CD4-positive, alpha-beta T cell (primary cell): ENCODE measurements at places on chromosomes 5 and 9.
A peak's percentile ranks its signal among the peaks of the same experiment; 100 is the strongest.

DNA sequence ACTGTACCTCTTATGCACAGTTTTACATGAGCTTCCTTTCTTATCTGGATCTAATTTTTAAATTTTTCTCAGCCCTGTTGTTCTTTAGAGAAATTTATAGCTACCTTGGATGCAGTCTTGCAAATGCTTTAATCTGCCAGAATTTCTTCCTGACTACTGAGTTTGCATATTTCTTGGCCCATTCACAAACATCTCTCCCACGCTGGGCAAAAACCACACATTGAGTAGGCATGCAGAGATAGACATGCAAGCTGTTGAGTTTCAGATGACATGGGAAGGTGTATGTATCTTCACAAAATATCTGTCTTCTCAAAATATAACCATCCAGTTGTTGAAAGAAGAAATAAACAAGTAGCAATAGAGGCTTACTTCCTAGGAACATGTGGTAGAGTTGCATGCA lies 101.2 kb downstream of the PARP8 start:
- H3K4me1 ChIP-seq: no peaks in the 10 kb centered on the region
- no peak overlapping the region for H3K4me3 ChIP-seq
- H3K27ac ChIP-seq: no peak overlapping the region
- no peaks in the 10 kb centered on the region for H3K27me3 ChIP-seq
- peaks cover 62% of the 10 kb centered on the region for H3K36me3 ChIP-seq

DNA sequence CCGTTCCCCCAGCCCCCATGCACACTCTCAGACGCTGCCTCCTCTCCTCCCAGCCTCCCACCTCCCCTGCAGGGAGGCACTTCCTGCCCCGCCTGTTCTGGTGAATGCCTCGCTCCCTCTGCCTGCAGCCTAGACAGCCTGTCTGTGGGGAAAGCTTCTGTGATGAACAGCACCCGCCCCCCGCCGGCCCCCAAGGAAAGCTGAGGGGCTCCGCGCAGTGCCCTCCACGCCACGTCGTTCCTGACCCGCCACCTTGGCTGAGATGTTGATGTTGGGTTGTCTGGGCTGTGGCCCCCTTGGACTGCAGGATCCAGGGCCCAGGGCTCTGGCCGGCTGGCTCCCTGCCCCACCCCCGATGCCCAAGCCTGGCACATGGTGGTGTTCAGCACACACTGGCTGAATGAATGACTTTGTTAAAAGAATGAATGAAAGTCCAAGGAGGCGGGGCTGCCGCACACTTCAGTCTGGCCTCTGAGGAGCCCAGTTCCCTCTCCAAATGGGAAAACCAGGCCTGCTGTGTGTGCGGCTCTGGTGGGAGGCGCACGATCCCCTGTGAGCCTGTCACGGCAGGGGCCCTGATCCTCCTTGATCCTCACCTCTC lies 2.1 kb upstream of the MYMK start:
- no peak overlapping the region for H3K27ac ChIP-seq
- no peaks in the 10 kb centered on the region for H3K27me3 ChIP-seq
- H3K4me3 ChIP-seq: no peak overlapping the region
- peaks cover 8% of the 10 kb centered on the region for H3K4me1 ChIP-seq
- H3K36me3 ChIP-seq: no peaks in the 10 kb centered on the region

DNA sequence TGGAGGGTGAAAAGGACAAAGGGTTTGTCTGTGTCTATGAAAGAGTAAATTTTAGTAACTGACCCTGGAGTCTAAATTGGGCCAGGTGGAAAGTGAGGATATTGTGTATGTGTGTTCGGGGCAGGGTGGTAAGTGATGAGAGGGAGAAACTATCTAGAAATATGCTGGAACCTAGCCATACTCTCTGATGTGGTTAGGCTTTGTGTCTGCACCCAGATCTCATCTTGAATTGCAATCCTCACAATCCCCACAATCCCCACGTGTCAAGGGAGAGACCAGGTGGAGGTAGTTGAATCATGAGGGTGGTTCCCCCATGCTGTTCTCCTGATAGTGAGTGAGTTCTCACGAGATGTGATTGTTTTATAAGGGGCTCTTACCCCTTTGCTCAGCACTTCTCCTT lies 60.6 kb downstream of the COMMD10 start:
- peaks cover 3% of the 10 kb centered on the region for H3K4me1 ChIP-seq
- DNase-seq: no peak
- H3K36me3 ChIP-seq: no peaks in the 10 kb centered on the region
- H3K27me3 ChIP-seq: no peaks in the 10 kb centered on the region
- H3K27ac ChIP-seq: no peak overlapping the region

DNA sequence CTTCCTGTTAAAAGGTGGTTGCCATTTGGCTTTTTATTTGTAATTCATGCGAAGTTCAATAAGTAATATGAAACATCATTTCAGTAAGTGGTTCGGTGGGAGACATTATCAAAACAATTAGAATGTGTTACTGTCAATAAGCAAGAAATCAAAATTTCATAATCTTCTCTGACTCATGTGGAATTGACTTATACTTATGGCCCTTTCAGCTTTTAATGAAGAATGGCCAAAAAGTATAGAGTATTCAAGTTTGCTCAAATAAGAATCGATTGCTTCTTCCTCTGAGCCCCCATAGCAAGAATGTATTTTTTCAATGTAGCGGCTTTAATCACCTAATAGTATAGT lies 174.5 kb downstream of the AOPEP start:
- H3K27ac ChIP-seq: no peak overlapping the region
- H3K27me3 ChIP-seq: no peaks in the 10 kb centered on the region
- no peak for DNase-seq
- H3K4me1 ChIP-seq: no peaks in the 10 kb centered on the region
- no peaks in the 10 kb centered on the region for H3K36me3 ChIP-seq

DNA sequence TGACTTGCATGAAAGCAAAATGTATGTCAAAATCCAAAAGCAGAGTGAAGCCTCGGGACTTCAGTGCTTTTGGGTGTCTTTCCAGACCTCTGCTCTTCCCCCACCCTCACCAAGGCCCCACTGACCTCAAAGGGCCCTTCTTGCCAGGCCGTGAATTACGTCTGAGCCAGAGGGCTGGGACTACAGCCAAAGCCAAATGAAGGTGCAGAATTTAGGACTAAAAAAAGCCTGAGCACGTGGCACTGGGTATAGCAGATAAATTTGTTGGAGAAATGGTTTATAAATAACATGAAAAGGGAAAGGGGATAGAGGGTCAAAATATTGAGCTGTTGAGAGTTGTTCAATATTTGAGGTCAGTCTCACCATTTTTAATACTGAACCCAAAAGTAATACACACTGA lies 163.4 kb downstream of the GHR start:
- no peaks in the 10 kb centered on the region for H3K27me3 ChIP-seq
- H3K36me3 ChIP-seq: no peaks in the 10 kb centered on the region
- no peaks in the 10 kb centered on the region for H3K4me1 ChIP-seq
- no peak overlapping the region for H3K27ac ChIP-seq

- no peak overlapping the region for H3K27ac ChIP-seq
- no peak for DNase-seq
- H3K27me3 ChIP-seq: peaks cover 10% of the 10 kb centered on the region
- no peaks in the 10 kb centered on the region for H3K4me1 ChIP-seq
- H3K4me3 ChIP-seq: no peak overlapping the region
- H3K36me3 ChIP-seq: no peaks in the 10 kb centered on the region
Measured at GRCh38 chr9:91117959-91118703, 243.6 kb downstream of the AUH start.

DNA sequence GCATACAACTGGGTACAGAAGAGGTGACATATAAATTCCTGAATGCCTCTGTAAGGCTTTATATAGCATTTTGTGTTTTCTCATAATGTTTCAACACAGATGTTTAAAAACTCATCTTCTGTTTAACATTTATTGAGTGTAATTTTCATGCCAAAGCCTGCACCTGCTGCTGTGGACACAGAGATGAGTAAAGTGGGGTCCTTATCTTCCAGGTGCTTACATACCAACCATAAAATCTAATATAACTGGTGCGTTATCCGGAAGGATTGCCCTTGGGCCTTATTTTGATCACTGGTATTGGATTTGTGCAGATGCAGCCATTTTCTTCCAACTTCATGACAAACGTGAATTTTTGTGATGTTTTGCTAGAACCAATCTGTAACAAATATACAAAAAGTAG lies 222.3 kb downstream of the DMRT2 start:
- no peak overlapping the region for H3K4me3 ChIP-seq
- H3K36me3 ChIP-seq: no peaks in the 10 kb centered on the region
- no peak for DNase-seq
- no peak overlapping the region for H3K27ac ChIP-seq

DNA sequence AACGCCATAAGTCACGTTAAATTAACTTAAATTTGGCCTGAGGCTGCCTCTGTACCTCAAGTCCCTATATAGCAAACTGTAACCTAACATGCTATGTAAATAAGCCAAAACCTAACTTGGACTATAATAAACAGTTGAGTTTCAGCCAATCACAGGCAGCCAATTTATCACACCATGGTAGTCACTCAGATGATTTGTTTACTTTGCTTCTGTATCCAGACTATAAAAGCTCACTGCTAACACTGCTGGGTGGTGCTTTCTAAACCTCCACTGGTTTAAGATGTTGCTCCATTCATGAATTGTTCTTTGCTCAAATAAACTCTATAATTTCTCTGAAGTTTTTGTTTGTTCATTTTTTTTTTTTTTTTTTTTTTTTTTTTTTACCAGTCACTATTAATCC lies 62.8 kb downstream of the TRPM3 start:
- no peak for DNase-seq
- no peaks in the 10 kb centered on the region for H3K27me3 ChIP-seq
- H3K27ac ChIP-seq: no peak overlapping the region
- H3K4me1 ChIP-seq: no peaks in the 10 kb centered on the region

DNA sequence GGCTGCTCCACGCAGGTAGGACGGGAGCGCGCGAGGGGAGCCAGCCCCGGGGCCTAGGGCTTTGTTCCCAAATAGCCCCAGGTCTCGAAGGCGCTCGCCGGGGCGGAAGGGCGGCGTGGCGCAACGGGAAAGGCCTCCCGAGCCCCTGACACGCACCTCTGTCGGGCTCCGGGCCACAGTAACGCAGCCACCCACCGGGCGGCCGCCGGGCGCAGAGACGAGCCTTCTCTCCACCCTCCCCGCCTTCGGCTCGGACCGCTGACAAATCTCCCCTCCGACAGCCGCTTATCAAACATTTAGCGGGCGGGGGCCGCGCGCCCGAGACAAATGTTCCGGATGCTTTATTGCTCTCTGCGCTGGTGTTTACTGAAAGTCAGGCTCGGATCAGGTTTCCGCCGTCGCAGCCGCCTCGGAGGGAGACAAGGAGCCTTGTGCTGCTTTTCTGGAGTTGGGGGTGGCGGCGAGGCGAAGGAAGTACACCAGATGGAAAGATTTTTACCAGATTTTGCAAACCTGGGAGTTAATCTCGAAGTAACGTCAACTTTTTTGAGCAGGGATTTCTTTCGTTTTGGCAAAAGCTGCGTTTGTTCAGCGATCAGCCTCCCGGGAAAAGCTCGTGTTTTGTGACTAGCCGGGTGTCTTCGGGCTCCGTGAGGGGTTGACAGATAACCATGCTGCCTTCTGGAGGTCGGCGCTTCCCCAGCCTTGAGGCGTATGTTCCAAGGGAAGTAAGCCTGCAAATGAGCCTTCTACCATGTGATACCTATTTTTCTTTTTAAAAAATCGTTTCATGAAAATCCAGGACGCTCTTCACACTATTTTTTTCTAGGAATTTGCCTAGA lies 950 bp downstream of the RGMB start:
- H3K27ac ChIP-seq: peak overlapping the region; percentile 4
- H3K27me3 ChIP-seq: peaks cover 6% of the 10 kb centered on the region
- DNase-seq: peak; percentile 54
- H3K36me3 ChIP-seq: no peaks in the 10 kb centered on the region

GRCh38 chr9:91214086-91214485 lies 147.6 kb downstream of the AUH start:
- no peak for DNase-seq
- no peaks in the 10 kb centered on the region for H3K27me3 ChIP-seq
- H3K4me3 ChIP-seq: no peak overlapping the region

- H3K36me3 ChIP-seq: no peaks in the 10 kb centered on the region
- no peak for DNase-seq
- H3K4me1 ChIP-seq: no peaks in the 10 kb centered on the region
- H3K27me3 ChIP-seq: no peaks in the 10 kb centered on the region
Measured at GRCh38 chr9:13444245-13445102, 165.0 kb upstream of the MPDZ start.

DNA sequence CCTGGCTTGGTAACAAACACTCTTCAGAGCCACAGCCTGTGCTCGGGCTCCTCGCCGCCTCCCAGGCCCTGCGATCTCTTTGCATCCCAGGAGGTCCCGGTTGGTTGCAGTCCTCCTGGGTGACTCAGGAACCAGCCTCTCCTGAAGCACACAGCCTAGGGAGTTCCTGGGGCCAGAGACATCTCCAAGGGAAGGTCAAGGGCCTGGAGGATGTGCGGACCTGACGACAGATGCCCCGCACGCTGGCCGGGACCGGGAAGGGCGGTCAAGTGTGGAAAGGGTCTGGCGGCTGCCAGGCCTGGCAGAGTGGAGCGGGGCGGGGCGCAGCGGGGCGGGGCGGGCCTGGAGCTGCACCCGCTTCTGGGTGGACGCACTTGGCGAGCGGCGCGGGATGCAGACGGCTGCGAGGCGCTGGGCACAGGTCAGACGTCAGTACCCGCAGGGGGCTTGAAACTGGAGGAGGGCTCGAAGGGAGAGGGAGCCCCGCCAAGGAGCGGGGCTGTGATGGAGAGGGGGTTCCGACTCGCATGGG lies 45.0 kb upstream of the PRSS3 start:
- no peak for DNase-seq
- H3K27ac ChIP-seq: no peak overlapping the region
- H3K27me3 ChIP-seq: peaks cover 52% of the 10 kb centered on the region
- peaks cover 27% of the 10 kb centered on the region for H3K4me1 ChIP-seq
- H3K36me3 ChIP-seq: no peaks in the 10 kb centered on the region
- H3K4me3 ChIP-seq: no peak overlapping the region

DNA sequence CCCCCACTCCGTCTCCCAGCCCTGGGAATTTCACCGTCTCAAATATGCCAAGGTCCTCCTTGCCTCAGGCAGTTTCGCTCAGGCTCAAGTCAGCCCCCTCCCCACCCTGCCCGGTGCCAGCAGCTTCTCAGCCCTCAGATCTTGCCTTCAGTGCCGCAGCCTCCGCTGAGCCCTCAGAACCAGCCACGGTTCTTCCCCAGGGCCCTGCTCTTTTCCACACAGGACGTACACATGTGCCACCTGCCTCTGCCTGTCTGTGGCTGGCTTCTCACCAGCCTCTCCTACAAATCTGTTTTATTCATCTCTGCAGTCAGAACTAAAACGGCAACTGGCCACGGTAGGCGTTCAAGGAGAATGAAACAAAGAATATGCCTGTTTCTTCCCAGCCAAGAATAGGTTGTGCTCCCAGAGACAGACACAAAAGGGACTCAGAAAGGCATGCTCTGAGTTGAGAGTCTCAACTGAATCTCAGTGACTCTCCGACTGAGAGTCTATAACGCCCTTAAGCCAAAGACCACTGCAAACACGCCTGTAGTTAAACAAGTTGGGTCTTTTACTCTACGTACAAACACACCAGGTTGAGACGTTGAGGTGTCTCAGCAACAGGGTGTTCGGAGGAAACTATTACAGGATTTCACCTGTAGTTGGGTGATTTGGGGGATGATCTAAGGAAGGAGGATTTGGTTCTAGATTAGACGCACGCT lies 10.6 kb upstream of the GRIN1 start:
- H3K4me1 ChIP-seq: peaks cover 37% of the 10 kb centered on the region
- H3K27me3 ChIP-seq: no peaks in the 10 kb centered on the region
- H3K4me3 ChIP-seq: peak overlapping the region; percentile 72
- DNase-seq: no peak
- no peaks in the 10 kb centered on the region for H3K36me3 ChIP-seq
